ENCODE measurements at places on chromosomes 1 and 21.

GRCh38 chr21:41112740-41113692, 54.9 kb upstream of the BACE2 start:
- no peak for DNase-seq

DNA sequence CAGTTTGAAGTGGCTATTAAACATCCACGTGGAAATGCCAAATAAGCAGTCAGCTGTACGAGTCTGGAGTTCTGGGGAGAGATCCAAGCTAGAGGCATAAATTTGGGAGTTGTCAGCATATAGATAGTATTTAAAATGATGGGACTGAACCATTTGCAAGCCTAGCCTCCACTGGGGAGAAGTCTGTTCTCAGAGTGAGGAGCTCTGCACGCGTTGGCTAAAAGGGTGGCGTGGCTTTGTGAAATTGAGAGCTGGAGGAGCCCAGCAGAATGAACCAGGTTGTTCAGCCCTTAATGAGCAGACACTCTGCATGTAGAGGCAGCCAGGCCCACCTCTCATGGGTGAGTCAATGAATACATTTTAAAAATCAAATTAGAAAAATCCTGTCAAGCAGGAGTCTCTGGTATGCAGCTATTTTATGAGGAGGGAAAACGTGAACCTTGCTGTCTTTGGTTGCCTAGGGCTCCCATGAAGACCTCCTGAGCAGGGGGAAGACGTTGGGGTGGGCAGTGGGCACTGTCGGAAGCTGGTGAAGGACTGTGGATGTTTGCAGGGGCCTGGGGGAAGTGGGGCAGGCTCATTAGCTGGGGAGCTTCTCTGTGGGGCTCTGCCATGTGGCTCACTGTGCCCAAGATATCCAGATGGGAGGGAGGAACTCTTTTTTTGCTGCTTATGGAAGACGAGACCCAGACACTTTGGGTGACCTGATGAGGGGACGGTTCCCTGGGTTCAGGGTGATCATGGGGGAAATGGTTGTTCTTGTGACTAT, 18.8 kb downstream of the TMCC2 start:
- no peak for DNase-seq

DNA sequence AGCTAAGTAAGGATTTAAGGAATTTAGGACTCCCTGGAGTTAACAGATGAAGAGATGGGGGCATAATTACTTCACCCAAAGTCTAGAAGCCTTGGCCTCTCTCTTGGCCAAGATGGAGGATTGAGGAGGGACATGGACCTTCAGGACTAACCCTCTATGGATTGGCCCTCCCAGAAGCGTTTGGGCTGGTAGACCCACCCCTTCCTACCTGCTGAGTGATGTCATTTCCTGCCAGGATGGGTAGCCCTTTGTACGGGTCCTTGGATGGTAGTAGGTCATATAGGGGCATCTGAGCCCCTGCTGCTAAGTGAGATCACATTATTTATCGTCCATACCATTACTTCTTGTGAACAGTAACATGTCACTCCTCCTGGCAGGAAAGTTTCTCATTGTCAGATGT, 17.7 kb downstream of the LURAP1 start:
- DNase-seq: no peak

- DNase-seq: no peak
Observed at GRCh38 chr1:241608379-241609033, 31.7 kb downstream of the CHML start.

DNA sequence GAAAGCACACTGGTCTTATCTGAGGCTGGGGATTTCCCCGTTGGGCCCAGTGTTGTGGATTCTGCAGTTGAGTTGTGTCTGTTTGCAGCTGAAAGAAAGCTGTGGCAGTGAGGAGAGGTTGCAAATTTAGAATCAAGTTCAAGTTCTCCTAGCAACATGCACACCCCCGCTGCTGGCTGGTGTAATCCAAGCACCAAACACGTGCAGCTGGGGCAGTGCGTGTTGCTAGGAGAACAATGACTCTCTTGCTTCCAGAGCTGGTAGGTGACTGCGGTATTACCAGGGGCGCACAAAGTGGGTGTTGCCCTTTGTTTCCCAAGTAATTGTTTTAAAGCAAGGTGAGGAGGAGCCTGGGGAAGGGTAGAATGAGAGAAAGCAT, 91.5 kb downstream of the IER5 start:
- peak; percentile 47 for DNase-seq

- peak; percentile 19 for DNase-seq
Observed at GRCh38 chr1:168386949-168387586, 106.4 kb downstream of the TBX19 start.

GRCh38 chr1:5370311-5370710, 621.9 kb downstream of the NPHP4 start:
- no peak for DNase-seq

All from caudate nucleus (tissue), 63 donors.